Stimulated activated CD4-positive, alpha-beta T cell treated with anti-CD3 and anti-CD28 coated beads, Interleukin-1b, Interleukin-23, amount 100 ng/mL, for 1 hour (primary cell): ENCODE measurements at places on chromosomes 16 and 17.

- no peak for DNase-seq
These were observed 29.5 kb downstream of the PSMD12 start for GRCh38 chr17:67336859-67337258.

DNA sequence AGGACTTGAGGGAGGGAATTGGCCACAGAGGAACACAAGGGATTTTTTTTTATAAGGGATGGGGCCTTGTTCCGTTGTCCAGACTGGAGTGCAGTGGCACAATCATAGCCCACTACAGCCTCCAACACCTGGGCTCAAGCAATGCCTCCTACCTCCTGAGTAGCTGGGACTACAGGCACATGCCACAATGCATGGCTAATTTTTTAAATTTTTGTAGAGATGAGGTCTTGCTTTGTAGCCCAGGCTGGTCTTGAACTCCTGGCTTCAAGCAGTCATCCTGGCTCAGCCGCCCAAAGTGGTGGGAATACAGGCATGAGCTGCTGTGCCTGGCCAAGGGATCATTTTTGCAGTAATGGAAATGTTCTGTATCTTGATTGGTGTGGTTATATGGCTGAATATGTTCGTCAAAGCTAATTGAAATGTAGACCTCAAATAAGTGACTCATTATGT is 56.9 kb downstream of the VMP1 start:
- DNase-seq, result no peak

DNA sequence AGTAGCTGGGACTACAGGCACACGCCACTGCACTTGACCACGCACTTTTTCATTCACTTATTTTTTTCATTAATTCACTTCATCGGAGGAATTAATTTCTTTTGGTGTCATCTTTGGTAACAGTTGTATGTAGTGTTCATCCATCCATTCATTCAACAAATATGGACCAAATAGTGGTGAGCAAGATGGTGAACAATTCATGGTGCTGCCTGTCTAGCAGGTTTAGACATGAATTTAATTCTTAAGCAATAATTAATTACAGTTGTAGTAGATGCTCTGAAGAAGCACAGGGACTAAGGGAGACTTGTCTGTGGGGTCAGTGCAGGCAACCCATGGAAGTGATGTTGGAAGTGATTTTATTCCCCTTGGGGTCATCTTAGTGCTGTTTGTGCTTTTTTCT is 22.4 kb downstream of the GDE1 start:
- DNase-seq, result no peak

- DNase-seq, result no peak
These were observed 584.9 kb downstream of the CDH13 start for GRCh38 chr16:83211711-83212110.

DNA sequence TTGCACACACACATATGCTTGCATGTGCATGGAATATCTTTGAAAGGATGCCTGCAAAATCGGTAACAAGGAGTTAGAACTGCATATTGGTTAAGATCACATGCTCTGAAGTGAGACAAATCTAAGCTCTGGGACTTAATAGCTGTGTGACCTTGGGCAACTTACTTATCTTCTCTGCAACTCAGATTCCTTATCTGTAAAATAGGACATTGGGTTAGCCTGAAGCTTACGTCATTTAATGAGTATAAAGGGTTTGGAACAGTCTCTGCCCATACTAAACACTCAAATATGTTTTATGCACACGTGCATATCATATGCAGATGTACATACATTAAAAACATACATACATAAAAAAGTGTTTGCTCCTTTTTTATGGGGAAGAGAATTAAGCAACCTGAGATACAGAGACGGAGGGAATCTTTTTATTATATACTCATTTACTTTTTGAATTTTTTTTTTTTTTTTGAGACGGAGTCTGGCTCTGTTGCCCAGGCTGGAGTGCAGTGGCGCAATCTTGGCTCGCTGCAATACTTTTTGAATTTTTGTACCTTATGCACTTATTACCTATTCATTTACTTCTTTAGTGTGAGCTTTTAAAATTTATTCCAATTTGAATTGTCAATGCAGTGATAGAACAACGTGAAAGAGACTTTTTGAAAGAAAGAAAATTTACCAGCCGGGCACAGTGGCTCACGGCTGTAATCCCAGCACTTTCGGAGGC is 206.2 kb downstream of the CCDC182 start:
- DNase-seq, result no peak

GRCh38 chr17:49379926-49380325 is 17.9 kb upstream of the ZNF652 start:
- DNase-seq, result no peak

DNA sequence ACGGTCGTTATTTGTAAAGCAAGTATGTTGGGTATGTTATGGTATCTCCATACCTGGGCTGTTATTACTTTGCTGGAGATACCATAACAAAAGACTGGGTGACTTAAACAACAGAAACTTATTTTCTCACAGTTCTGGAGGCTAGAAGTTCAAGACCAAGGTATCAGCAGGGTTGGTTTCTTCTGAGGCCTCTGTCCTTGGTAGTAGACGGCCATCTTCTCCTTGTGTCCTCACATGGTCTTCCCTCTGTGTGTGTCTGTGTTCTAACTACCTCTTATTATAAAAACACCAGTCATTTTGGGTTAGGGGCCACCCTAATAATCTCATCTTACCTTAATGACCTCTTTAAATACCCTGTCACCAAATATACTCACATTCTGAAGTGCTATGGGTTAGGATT is 33.2 kb upstream of the MRTFB start:
- no peak for DNase-seq

DNA sequence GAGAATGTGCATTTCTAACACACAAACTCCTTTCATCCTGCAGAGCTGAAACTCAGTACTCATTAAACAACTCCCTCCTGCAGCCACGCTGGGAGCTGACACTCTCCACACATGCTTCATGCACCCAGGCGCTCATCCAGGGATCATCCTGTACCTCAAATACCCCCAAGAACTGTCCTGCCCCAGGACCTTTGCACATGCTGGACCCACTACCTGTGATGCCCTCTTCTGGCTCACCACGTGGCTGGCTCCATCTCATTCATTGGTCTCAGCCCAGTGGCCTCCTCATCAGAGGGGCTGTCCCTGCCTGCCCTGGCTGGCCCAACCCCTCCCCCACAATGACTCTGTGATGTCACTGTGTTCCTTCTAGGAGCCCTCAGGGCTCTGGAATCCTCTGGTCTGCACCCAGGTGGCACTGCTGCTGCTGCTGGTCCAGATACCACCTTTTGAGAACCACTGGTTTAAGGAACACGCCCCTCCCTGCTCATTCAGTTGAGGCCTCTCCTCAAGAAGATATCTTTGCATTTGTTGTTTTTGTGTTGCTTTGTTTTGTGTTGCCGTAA is 160.9 kb upstream of the FOXF1 start:
- no peak for DNase-seq

DNA sequence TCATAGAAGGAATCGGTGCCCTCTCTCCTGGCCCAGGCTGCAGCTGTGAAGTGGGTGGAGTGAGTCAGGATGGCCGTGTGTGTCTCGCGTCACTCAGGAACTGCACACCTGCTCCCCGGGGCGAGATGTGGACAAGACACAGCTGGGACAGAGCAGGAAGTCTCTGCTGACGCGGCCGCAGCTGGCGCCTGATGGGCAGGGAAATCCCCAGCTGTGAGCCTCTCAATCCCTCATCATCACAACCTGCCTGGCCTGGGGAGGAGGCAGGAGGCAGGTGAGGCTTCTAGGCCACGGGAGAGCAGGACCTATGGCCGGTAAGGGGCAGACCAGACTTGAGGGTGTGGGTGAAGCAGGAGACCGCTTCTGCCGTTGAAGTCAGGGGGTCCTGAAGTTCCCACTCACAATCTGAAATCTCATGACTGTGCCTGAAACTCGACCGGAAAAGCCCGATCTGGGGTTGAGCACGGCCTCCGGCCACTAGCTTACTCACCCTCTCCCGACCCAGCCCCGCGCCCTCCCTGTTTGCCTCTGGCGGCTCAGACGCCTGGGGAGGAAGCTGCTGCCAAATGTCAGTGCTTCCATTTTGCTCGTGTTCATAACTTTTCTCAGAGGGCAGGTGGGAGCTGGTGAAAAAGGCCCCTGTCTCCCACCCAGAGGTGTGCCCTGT is 1.1 kb upstream of the TRPV3 start:
- DNase-seq, result no peak

DNA sequence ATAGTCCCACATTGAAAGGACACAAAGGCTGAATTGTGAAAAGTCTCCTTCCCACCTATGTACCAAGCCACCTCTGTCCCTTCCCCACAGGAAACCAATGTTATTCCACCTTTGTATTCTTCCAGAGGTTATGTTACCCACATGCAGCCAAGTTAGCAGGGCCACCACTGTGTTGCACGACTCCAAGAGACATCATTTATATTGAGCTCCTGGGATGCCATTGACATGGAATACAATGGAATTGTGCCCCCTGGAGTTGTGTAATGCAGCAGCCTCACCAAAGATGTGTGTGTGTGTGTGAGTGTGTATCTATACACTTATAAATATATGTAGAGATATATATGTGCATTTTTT is 21.6 kb upstream of the MSI2 start:
- DNase-seq, result no peak

GRCh38 chr16:50611332-50611934 is 63.2 kb downstream of the NKD1 start:
- no peak for DNase-seq

- DNase-seq, result no peak
These were observed 59.4 kb upstream of the SIAH1 start for GRCh38 chr16:48444574-48444973.

GRCh38 chr17:31491376-31492131 is 100.1 kb downstream of the RAB11FIP4 start:
- no peak for DNase-seq

DNA sequence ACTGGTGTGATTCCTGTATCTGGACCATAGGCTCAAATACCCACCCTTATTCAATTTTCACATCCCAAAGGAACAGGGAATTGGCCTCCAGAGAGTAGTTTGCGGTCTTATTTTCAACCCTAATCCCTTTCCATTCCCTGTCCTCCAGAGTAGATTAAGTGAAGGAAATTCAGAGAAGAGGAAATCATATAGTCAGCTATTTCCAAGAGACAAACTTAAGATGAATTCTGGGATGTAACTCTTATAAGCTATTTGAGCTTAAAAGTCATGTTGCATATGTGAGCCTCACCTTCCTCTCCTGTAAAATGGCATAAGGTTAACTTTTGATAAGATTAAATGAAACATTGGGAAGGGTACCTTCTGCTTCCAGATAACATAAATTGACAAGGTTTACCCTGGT is 37.4 kb upstream of the ADAMTS18 start:
- DNase-seq, result no peak

GRCh38 chr16:22270525-22270924 is 26.7 kb upstream of the POLR3E start:
- DNase-seq, result no peak

DNA sequence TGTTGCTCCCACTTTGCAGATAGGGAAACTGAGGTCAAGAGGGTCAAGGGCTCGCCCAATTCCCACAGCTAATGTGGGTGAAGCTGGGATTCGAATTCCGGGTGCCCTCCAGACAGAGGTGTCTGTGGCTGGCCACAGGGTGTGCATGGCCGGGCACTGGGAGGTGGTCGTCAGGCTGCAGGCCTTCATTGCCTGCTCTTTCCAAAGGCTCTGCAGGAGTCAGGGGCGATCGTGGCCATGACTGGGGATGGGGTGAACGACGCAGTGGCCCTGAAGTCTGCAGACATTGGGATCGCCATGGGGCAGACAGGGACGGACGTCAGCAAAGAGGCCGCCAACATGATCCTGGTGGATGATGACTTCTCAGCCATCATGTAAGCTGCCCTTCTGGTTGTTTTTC is 49.8 kb downstream of the MEAK7 start:
- DNase-seq, result no peak

DNA sequence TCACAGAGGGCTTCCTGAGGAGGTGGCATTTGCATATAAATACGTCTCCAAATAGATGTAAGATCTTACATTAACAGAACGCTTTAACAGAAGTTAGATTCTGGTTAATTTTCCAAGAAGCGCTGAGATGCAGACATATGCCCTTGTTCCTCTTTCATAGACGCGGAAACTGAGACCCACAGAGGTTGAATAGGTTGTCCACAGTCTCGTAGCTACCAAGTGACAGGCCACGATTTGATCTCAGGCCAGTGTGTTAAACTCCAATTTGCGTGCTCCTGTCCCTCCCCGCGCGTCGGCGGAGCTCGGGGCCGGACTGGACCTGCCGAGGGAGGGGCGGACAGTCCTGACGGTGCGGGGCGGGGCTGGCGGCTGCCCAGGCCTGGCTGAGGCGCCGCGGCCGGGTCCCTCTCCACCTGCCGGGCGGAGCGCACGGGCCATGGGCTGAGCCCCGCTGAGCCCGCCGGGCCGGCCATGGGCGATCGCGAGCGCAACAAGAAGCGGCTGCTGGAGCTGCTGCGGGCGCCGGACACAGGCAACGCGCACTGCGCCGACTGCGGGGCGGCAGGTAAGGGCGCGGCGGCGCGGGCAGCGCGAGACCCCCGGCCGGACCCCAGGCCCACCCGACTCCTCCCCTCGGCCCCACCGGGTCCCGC is at the start of gene ADAP2:
ADAP2 (plus strand) TSS at position 402 of the 653 bp plus-strand sequence; CDS start at position 472, 70 bp downstream.
- no peak for DNase-seq

DNA sequence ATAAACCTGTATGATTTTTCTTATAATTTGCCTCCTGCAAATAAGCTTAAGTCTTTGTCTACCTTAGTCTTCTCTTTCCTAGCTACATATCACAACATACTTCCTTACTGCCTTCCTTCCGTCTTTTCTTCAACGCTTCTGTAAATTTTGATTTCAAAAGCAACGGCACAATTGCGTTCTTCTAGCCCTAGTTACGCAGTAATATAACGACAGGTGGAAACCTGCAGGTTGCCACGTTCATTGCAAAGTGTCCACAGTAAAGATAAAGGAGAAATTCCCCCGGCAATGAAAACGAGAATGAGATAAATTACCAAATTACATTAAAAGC is 546 bp upstream of the PSMD7 start:
- no peak for DNase-seq

- no peak for DNase-seq
These were observed 47.7 kb upstream of the ULK2 start for GRCh38 chr17:19915245-19915978.

DNA sequence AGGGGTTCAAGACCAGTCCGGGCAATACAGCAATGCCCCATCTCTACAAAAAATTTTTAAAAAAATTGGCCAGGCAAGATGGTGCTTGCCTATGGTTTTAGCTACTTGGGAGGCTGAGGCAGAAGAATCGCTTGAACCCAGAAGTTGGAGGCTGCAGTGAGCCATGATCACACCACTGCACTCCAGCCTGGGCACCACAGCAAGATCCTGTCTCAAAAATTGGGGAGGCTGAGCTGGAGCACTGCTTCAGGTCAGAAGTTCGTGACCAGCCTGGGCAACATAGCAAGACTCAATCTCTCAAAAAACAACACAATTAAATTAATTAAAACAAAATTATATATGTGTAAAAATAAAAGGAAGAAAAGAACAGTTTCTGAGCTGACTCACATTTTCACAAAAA is 74.8 kb upstream of the CLEC18B start:
- no peak for DNase-seq

GRCh38 chr16:81189100-81189664 is 49.3 kb upstream of the BCO1 start:
- DNase-seq, result no peak

GRCh38 chr16:81493755-81494433 is 49.3 kb downstream of the CMIP start:
- DNase-seq, result no peak

DNA sequence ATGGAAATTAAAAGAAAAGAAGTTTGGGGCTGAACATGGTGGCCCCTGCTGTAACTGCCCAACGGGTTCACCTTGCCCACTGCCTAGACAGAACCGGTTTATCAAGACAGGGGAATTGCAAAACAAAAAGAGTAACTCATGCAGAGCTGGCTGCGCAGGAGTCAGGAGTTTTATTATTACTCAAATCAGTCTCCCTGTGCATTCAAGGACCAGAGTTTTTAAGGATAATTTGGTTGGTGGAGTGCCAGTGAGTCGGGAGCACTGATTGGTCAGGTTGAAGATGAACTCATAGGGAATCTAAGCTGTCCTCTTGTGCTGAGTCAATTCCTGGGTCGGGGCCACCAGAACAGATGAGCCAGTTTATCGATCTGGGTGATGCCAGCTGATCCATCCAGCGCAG is 4.4 kb upstream of the SCPEP1 start:
- DNase-seq, result no peak
